ENCODE measurements at places on chromosomes 7 and 10. TPM values are rescaled to one million over a fixed set of nuclear protein-coding genes. Genes with fewer than 3 reads are reported as not detected.

The SCRN1 gene
- 60.5 TPM for total RNA-seq

DNA sequence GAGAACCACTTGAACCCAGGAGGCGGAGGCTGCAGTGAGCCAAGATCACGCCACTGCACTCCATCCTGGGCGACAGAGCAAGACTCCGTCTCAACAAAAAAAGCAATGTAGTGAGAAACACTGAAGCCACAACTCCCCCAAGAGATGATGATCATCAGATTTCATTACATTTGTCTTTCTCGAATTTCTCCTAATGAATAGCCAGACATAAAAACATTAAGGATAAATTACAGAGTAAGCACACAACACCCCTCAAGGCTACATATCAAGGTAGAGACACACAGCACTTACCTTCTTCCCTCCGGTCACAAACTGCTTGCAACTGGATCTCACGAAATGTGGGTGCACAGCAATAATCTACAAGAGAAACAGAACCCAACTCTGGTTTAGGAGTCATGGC lies 91.5 kb downstream of the VPS41 start:
- no peak overlapping the region for H3K4me3 ChIP-seq
- H3K4me1 ChIP-seq, result no peaks in the 10 kb centered on the region
- no peak for DNase-seq
- H3K36me3 ChIP-seq, result no peaks in the 10 kb centered on the region
- H3K27ac ChIP-seq, result no peak overlapping the region

The ADARB2 gene
- 5.0 TPM for total RNA-seq

DNA sequence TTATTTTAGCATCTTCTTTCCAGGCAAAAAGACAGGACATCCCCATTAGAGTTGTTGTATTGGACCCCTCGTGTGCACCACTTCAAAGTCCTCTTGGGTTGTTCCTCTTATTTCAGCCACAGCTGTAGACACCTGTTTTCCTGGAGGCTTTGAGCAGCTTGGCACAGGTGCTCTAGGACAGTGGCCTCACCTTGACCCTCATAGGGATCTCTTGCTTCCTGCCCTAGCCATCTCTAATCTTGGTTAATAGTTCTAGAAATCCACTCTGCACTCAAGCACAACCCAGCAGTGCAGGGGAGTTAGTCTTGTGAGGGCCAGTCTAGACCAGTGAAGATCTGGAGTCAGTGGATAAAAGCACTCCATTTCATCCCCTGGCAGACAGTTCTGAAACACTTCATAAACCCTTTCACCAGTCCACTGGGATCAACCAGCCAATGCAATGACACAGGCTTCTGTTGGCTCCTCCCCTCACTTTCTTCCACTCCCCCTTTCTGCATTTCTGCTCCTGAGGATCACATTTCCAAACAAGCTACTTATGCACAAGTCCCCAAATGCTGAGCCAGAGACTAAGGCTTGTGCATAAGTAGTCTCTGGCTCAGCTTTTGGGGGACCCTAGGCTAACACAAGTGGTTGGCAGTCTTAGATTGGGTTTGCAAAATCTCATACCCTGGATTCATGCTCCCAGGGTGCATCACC lies 131.5 kb upstream of the LAMB4 start:
- no peak overlapping the region for H3K27ac ChIP-seq
- no peak overlapping the region for H3K4me3 ChIP-seq
- no peak for DNase-seq
- no peaks in the 10 kb centered on the region for H3K36me3 ChIP-seq

The SLC26A4 gene
- not detected for total RNA-seq

DNA sequence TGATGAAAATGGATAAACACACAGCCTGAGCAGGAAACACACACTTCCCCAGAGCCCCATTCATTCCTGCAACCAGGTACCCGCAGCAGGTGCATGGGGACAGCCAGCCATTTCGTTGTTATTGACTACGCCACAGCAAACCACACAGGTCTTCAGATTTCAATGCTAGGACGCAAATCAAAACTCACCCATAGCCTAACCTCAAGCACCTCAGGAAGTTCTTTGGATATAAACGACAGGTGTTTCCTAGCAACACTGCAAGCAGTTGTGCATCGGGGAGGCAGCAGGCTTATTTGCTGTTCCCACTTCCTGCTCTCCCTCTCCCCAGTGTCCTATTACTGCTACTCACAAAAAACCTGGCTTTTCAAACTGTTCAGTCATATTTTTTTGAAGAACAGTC lies 176.5 kb upstream of the FRMD4A start:
- no peaks in the 10 kb centered on the region for H3K27me3 ChIP-seq
- peak; percentile 49 for DNase-seq
- no peak overlapping the region for H3K4me3 ChIP-seq
